SJSA1 (cell line): ENCODE measurements at places on chromosomes 2 and 18.

GRCh38 chr2:25259737-25260124 lies 82.0 kb downstream of the DNMT3A start:
- no peak for DNase-seq

GRCh38 chr18:55220523-55220922 lies 261.3 kb upstream of the CCDC68 start:
- no peak for DNase-seq

DNA sequence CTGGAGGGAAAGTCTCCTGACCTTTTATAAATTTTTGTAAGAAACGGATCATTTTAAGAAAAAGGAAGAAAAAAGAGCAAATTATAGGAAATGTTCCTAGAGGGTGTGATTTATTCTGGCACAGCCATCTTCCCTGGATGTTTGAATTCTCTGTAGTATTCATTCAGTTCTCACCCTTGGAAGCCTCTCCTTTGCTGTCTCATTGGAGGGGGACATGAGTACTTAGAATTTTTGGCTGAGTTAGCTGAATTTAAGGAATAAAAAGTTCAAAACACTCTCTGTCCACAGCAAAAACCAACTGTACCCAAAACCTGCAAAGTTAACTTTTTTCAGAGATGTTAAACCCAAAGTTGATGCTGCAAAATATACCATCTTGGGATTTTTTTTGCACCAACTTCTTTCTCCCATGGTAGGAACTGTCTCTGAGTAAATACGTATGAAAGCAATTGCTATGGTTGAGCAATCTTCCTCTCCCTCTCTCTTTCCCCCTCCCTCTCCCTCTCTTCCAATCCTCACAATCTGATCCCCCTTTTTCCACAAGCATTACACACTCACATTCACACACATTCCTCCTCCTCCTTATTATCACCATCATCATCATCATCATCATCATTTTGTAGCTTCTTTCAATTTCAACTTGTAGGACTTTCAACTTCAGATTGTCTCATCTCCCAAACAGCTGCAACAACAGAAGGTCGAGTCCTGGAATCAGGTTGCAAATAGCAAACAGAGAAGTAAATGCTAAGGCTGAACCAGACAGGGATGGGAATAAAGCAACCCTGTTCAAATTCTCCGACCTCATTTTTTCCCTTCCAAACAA lies 183.7 kb downstream of the GFPT1 start:
- DNase-seq = no peak

- no peak for DNase-seq
Observed at GRCh38 chr2:238922435-238922834, 74.5 kb downstream of the TWIST2 start.

DNA sequence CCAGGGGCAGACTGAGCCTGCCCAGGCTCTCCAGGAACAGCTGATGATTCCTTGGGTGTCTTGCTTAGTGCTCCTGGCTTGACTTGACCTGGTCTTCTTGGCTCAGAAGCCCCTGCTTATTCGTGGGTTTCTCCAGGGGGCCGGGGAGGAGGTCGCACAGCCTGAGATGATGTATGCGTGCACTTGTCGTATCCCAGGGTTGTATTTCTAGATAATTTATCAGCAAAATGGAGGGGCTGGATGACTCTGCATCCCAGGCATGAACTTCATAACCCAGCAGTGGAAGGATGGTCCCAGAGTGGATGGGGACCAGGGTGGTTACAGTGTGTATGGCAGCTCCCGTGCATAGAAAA lies 25.2 kb downstream of the IMPA2 start:
- DNase-seq = no peak

GRCh38 chr2:172461591-172462372 lies 34.4 kb downstream of the ITGA6 start:
- peak; percentile 52 for DNase-seq

DNA sequence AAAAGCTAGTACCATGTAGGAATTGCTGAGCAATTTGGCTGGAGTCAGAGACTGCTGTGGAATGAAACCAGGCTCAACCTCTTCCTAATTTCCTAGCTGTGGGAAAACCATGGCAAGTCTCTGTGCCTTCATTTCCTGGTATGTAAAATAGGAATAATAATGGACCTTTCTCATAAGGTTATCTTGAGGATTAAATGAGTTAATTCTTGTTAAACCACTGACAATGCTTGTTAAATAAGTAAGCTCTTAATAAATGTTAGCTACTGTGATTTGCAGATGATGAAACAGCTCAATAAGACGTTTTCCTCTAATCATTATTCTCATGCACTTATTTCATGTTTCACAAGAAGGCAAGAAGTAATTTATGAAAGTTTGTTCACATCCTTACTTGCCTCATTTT lies 346.7 kb downstream of the RND3 start:
- no peak for DNase-seq

- DNase-seq = no peak
Observed at GRCh38 chr2:227103583-227103982, 60.4 kb downstream of the COL4A4 start.

DNA sequence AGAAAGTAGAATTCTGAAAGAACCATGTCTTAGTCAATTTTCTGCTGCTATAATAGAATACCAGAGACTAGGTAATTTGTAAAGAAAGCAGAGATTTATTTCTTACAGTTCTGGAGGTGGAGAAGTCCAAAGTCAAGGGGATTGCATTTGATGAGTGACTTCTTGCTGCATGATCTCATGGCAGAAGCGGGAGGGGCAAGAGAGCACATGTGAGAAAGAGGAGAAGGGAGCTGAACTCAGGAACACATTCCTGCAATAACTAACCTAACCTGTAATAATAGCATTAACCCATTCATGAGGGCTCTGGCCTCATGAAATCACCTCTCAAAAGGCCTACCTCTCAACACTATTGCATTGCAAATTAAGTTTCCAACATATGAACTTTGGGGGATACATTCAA lies 797.5 kb upstream of the POU3F3 start:
- no peak for DNase-seq

DNA sequence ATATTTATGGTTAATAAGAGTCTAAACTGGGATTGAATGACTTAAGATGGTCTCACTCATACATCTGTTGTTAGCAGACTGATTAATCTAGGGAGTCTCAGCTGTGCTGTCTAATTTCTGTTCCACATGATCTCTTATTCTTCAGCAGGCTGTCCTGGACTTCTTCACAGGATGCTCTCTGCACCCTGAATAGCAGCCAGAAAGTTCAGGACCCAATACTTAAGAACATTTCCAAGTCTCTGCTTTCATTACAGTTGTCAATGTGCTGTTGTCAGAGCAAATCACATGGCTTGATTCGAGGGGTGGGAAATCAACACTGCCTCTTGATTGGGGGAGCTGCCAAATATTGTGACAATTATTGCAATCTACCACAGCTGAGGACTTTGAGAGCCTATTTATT lies 627.1 kb upstream of the SLC8A1 start:
- no peak for DNase-seq

DNA sequence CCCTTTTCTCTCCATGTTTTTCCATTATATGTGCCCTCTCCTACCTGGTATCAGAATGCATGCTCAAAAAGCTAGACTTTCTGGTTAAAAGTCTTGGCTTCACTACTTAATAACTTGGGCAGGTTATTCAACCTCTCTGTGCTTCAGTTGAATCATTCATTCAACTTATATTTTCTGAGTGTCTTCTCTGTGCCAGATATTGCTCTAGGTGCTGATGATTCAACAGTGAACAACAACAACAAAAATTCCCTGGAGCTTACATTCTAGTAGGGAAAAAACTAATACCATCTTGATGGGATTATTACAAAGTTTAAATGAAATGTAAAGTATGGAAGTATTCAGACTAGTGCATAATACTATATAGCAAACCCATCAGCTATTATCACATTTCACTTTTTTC lies 55.2 kb downstream of the SOS1 start:
- DNase-seq = no peak

DNA sequence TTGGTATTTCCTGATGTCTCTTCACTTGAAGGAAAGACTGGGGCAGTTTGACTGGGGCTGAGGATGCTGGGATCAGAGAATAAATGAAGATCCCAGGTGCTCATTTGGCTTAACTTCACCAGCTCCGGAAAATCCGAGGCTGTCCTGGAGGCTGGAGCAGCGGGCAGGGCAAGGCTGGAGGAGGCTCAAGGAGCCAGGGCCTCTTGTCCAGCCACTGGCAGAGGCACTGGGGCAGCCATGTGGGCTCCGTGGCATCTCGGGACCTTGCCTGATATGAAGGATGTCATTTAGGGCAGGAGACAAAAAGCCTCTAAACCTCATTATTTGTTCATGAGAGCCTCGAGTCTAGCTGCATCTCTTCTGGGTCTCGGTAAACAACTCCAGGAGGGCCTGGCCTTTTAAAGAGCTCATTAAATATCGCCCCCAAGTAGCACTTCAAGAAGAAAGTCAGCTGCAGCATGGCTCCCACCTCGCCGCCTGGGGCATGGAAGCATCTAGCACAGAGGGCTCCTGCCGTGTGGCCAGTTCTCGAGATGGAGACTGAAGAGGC lies 13.5 kb upstream of the GPR55 start:
- DNase-seq = no peak

DNA sequence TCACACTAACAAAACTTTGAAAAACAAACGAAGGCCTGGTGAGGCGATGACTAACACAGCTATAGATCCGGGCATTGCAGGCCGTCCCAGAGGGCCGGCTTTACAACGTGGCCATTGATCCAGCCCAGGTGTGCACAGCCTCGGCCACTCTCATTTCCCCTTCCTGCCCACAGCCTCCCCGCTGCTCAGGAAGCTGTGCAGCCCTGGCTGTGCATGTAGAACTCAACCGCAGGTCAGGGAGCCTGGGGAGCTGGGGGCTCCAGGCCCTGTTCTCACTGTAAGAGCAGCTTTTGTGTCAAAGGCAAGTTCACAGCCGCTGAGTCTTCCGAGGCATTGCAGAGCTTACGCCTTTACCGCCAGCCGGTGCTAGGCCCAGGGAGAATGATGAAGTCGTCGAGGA lies 87.2 kb downstream of the LONRF2 start:
- no peak for DNase-seq

DNA sequence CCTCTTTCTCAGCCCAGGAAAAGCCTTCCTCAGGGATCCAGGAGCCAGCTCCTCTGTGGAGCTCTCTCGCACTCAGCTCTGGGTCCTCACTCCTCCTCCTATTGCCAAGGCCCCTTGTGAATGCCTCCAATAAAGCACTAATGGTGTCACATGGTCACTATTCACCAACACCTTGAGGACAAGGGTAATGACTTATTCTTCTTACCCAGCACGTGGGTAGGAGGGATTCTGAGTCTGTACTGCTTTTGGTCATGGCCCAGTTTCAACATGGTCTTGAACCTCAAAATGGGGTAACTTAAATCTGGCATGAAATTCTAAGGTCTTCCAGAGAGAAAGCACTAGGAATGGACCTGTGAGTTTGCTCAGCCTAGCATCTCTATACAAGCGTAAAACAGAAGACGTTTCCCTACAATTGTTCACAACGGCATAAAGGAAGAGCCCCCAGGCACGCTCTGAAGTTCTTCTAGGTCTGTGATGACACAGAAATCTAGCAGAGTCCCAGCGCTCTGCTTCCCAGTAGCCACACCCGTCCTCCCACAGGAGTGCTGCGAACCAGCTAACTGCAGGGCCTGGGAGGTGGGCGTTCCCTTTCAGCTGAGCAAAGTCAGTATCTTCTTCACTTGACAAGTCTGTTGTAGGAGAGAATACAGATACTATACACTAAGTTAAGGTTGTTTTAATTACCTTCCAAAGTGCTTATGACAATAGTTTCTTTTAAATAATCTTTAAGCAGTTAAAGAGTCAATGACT lies 14.6 kb upstream of the KIDINS220 start:
- no peak for DNase-seq

DNA sequence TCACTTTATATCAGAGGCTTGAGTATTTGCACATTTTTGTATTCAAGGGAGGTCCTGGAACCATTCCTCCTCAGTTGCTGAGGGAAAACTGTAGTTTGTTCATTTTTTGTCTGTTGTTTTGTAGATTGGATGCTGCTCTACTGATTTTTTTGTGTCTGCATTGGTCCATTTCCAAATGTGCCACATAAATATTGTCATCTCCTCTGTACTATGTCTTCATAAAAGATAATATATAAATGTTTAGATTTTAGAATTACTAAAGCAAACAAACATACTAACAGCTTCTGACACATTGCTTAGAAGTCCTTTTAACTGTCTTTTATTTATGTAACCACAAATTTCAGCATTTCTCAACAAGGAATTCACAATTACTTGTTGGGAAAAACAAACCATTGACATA lies 356.8 kb downstream of the PLCL1 start:
- no peak for DNase-seq

- no peak for DNase-seq
Observed at GRCh38 chr2:210727549-210727948, 171.2 kb downstream of the CPS1 start.

DNA sequence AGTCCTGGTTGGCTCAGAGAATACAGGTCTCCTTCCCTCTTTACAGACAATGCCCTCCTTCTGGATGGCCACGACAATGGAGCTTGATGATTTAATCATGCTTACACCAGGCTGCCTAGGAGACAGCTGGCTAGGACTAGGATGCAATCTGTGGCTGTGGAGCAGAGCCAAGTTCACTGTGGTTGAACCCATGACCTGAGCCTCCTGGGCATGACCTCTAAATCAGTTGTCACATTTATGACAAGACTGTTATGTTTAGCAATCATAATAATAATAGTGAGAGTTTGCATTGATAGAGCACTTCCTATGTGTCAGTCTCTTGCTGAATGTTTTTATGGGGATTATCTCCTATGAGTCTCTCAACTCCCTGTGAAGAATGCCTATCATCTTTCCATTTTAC lies 244.1 kb downstream of the ICOS start:
- DNase-seq = no peak

DNA sequence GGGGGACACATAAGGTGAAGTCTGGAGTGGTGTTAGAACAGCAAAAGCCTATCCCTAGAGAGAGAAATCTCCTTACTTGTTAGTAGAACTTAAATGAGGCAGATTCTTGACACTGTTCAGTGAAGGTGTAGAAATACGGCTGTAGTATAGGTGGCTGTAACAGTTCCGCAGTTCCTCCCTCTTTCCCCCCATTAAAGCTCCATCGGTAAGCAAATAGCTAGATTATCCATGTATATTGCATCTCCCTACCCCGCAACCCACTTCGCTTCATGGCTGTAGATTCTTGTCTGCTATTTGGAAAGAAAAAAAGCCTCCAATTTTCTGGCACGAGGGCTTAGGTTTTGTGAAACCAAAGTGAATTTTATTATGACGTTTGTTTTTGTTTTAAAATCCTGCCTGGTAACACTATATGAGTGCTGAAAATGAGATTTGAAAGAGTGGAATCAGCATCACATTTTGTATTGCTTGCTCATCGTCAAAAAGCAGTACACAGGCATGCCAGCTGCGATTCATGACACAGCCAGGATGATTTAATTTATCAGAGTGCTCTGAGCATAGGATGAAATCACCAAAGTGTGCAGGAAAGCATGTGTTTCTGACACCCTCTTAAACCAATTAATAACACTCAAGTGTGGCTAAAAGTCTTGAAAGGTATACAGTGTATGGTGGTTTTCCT lies 1.4 kb downstream of the FAM171B start:
- no peak for DNase-seq

GRCh38 chr2:151337643-151338042 lies 19.7 kb upstream of the TNFAIP6 start:
- no peak for DNase-seq
